ENCODE measurements at places on chromosomes 13 and 19.

GRCh38 chr19:8343483-8343844, 402 bp upstream of the KANK3 start:
- no peak for DNase-seq

DNA sequence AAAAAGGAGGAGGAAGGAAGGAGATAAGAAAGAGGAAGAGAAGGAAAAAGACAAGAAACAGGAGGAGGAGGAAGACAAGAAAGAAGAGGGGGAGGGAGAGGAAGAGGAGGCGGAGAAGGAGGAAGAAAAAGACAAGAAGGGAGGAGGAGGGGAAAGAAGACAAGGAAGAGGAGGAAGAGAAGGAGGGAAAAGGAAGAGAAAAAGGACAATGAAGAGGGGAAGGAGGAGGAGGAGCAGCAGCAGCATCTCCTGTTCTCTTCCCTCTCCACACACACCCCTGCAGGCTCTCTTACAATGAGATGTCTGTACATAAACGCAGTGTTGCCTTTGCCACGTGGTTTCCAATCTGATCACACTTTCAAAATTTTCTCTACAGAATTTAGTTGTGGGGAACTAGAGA, 66.6 kb downstream of the RUBCNL start:
- no peak for DNase-seq

- DNase-seq: no peak
Measured at GRCh38 chr19:19176950-19177349, 6.9 kb upstream of the MEF2B start.

DNA sequence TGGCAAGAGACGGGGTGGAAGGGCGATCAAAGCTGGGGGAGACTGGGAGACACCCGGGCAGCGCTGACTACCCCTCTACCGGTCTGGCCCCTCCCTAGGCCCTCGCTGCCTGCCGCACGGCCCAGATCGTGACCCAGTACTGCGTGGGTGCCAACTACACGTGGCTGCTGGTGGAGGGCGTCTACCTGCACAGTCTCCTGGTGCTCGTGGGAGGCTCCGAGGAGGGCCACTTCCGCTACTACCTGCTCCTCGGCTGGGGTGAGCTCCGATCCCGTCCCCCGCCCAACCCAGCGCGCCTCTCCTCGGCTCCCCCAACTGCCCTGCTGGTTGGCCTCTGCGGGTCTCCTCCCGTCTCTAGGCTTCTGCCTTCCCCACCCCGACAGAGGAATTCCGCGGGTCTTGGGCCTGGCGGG, 8.8 kb downstream of the GIPR start:
- peak; percentile 66 for DNase-seq

DNA sequence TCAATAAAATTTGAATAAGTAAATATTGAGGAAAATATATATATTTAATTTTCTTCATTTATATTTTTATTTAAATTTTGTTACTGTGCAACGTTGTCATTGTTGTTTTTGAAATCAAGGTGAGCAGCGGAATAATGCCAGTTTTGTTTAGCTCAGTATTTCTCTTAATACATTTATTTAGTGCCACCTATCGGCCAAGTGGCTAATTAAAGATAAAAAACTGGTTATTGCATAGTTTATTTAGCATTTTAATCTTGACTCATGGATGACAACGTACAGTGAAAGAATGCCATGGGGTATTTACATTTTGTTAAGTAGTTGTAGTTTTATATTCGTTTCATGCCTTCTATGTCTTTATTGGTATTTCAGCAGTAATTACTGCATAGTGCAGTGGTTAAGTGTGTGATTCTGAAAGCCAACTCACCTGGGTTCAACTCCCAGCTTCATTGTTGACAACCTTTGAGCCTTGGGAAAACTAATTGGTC, 265.9 kb downstream of the MYO16 start:
- no peak for DNase-seq

DNA sequence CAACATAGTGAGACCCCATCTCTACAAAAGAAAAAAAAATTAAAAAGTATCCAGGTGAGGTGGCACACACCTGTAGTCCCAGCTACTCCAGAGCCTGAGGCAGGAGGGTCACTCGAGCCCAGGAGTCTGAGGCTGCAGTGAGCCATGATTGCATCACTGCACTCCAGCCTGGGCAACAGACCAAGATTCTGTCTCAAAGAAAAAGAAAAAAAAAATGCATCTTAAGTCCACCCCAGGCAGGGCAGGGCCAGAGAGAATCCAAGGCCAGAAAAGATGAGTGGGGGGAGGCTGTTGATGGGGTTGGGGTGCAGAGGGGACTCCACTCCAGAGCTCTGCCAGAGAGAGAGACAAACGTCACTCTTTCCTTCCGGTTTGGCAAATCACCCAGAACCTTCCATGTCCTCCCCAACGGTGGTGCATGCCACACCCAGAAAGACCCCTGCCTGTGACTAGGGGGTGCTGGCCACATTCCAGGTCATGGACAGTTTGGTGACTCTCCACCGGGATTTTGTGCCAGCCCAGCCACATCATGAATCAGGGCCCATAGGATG, 431 bp downstream of the FUT3 start:
- no peak for DNase-seq

Measured in stimulated activated CD8-positive, alpha-beta memory T cell treated with anti-CD3 and anti-CD28 coated beads, Interleukin-4, amount 100 ng/mL, for 4 hours (primary cell).